ENCODE measurements at places on chromosomes 13 and 19. TPM values are rescaled to one million over a fixed set of nuclear protein-coding genes. Genes with fewer than 3 reads are reported as not detected.

Gene AKAP8L
- 65.5 TPM for total RNA-seq

Gene KLK15
- total RNA-seq, result not detected

- H3K27me3 ChIP-seq, result no peaks in the 10 kb centered on the region
- H3K27ac ChIP-seq, result no peak overlapping the region
- no peak overlapping the region for H3K4me3 ChIP-seq
These were observed 196.7 kb downstream of the TBC1D4 start for GRCh38 chr13:75285310-75285709.

Gene ZNF93
- total RNA-seq, result 8.9 TPM

GRCh38 chr13:77876176-77876575, 42.5 kb downstream of the EDNRB start:
- no peaks in the 10 kb centered on the region for H3K27me3 ChIP-seq
- no peaks in the 10 kb centered on the region for H3K36me3 ChIP-seq
- H3K4me3 ChIP-seq, result no peak overlapping the region
- no peak for DNase-seq

Gene WASF3
- 20.2 TPM for total RNA-seq

DNA sequence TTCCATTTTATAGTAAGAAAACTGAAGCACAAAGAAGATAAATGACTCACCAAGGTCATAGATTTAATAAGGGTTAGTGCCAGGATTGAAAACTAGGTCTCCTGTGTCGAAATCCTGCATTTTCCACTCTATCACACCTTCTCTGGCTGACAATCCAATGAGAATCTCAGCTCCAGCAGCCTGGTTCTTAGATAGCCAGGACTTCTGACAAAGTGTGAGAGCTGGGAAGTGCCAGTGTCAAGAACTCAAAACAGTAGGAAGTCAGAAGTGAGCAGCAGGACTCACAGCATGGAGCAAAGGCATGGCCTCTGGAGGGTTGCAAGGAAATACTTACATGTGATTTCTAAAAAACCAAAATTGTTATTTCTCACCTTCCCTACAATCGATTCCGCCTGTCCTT, 24.3 kb downstream of the KCTD12 start:
- no peak overlapping the region for H3K27ac ChIP-seq
- H3K4me3 ChIP-seq, result no peak overlapping the region
- no peaks in the 10 kb centered on the region for H3K27me3 ChIP-seq
- DNase-seq, result no peak
- H3K36me3 ChIP-seq, result no peaks in the 10 kb centered on the region

DNA sequence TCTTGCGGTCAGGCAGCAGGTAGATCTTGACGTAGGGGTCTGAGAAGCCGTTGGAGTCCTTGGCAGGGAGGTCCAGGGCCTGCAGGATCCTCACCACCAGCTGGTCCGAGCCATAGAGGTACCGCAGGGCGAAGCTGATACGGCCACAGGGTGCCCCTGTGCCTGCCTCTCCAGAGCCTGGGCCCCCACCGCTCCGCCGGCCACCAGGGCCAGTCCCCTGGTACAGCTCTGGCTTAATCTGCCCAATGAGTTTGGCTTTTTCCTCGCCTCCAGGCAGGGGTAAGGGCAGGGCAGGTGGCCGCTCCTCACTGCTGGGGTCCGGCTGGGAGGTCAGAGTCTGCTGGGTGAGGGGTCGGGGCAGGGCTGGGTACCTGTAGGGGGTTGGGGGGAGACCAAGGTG, 9.9 kb downstream of the SYT3 start:
- no peak overlapping the region for H3K4me3 ChIP-seq
- no peaks in the 10 kb centered on the region for H3K36me3 ChIP-seq
- no peaks in the 10 kb centered on the region for H3K27me3 ChIP-seq
- H3K27ac ChIP-seq, result no peak overlapping the region

- peaks cover 10% of the 10 kb centered on the region for H3K27me3 ChIP-seq
- no peaks in the 10 kb centered on the region for H3K4me1 ChIP-seq
- H3K36me3 ChIP-seq, result no peaks in the 10 kb centered on the region
These were observed 7.3 kb upstream of the SIGLEC5 start for GRCh38 chr19:51637362-51637978.

GRCh38 chr19:48318286-48318987, 6.9 kb upstream of the EMP3 start:
- H3K4me3 ChIP-seq, result no peak overlapping the region
- H3K4me1 ChIP-seq, result peaks cover 14% of the 10 kb centered on the region
- H3K27me3 ChIP-seq, result no peaks in the 10 kb centered on the region
- H3K36me3 ChIP-seq, result no peaks in the 10 kb centered on the region
- no peak overlapping the region for H3K27ac ChIP-seq
- DNase-seq, result no peak

- no peaks in the 10 kb centered on the region for H3K36me3 ChIP-seq
- no peak overlapping the region for H3K4me3 ChIP-seq
- H3K27me3 ChIP-seq, result no peaks in the 10 kb centered on the region
- no peak overlapping the region for H3K27ac ChIP-seq
These were observed 471.4 kb downstream of the MYO16 start for GRCh38 chr13:109100705-109101304.

Gene TSC22D1
- total RNA-seq, result 31.8 TPM

Gene ZNF579
- total RNA-seq, result 39.5 TPM

Gene F2RL3
- not detected for total RNA-seq

GRCh38 chr13:41356786-41357185, 45.7 kb downstream of the NAA16 start:
- DNase-seq, result no peak
- H3K4me1 ChIP-seq, result 0 out of 2 replicates have a peak, but pooled peaks cover 3% of the 10 kb centered on the region
- peaks cover 16% of the 10 kb centered on the region for H3K36me3 ChIP-seq

Gene MCF2L
- total RNA-seq, result 0.57 TPM

Gene LRRC63
- total RNA-seq, result 0.15 TPM

GRCh38 chr19:19501798-19502197, 13.6 kb downstream of the TSSK6 start:
- H3K27me3 ChIP-seq, result no peaks in the 10 kb centered on the region
- no peak overlapping the region for H3K27ac ChIP-seq
- no peak for DNase-seq
- H3K36me3 ChIP-seq, result no peaks in the 10 kb centered on the region
- no peaks in the 10 kb centered on the region for H3K4me1 ChIP-seq

Gene CEBPA
- 1.6 TPM for total RNA-seq

GRCh38 chr19:11902228-11902627, 14.6 kb downstream of the ZNF69 start:
- H3K36me3 ChIP-seq, result no peaks in the 10 kb centered on the region
- H3K4me3 ChIP-seq, result no peak overlapping the region
- H3K27me3 ChIP-seq, result no peaks in the 10 kb centered on the region
- H3K4me1 ChIP-seq, result no peaks in the 10 kb centered on the region
- no peak overlapping the region for H3K27ac ChIP-seq
- DNase-seq, result no peak

DNA sequence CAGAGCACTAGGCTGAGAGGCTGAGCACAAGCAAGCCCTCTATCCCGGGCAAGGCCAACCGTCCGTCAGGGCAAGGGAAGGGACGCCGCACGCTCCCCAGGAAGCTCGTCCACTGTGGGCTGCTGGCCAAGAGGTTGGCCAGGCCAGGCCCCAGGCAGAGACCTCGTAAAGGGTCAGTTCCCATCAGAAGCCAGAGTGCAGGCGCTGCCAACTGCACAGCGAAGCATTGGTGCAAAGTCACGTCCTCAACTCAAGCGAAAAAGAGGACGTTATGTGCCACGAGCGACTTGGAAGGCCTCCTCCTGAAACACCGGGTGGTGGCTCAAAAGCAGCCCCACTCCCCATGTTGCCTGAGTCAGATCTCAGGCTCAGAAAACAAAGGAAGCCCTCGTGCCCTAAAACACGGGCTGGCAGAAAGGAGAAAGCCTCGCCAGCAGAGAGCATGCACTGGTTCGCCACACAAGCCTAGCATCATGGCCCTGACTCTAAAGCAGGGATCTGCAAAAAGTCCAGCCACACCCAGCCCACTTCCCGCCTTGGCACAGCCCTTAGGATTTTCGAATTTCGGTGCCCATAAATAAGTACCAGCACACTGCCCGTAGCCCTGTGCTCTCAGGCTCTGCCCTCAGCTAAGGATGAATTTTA, 4.7 kb downstream of the AKAP8 start:
- no peak overlapping the region for H3K4me3 ChIP-seq
- H3K36me3 ChIP-seq, result no peaks in the 10 kb centered on the region
- no peaks in the 10 kb centered on the region for H3K27me3 ChIP-seq
- H3K4me1 ChIP-seq, result peaks cover 7% of the 10 kb centered on the region

Gene RFPL4A
- total RNA-seq, result not detected

GRCh38 chr19:12668932-12669269, 2.3 kb downstream of the WDR83 start:
- H3K4me1 ChIP-seq, result peaks cover 3% of the 10 kb centered on the region
- no peak for DNase-seq
- H3K4me3 ChIP-seq, result peak overlapping the region; percentile 93
- H3K27me3 ChIP-seq, result no peaks in the 10 kb centered on the region

GRCh38 chr13:74289861-74290773, 155.9 kb upstream of the KLF12 start:
- no peaks in the 10 kb centered on the region for H3K27me3 ChIP-seq
- H3K36me3 ChIP-seq, result no peaks in the 10 kb centered on the region
- no peak overlapping the region for H3K27ac ChIP-seq
- no peak overlapping the region for H3K4me3 ChIP-seq
- H3K4me1 ChIP-seq, result no peaks in the 10 kb centered on the region

Gene ERVV-1
- total RNA-seq, result not detected

Gene FAM216B
- 0.05 TPM for total RNA-seq

GRCh38 chr19:21586311-21587116, 81.1 kb downstream of the ZNF429 start:
- peak overlapping the region; percentile 45 for H3K4me3 ChIP-seq
- H3K27ac ChIP-seq, result no peak overlapping the region
- H3K4me1 ChIP-seq, result no peaks in the 10 kb centered on the region
- no peaks in the 10 kb centered on the region for H3K27me3 ChIP-seq

DNA sequence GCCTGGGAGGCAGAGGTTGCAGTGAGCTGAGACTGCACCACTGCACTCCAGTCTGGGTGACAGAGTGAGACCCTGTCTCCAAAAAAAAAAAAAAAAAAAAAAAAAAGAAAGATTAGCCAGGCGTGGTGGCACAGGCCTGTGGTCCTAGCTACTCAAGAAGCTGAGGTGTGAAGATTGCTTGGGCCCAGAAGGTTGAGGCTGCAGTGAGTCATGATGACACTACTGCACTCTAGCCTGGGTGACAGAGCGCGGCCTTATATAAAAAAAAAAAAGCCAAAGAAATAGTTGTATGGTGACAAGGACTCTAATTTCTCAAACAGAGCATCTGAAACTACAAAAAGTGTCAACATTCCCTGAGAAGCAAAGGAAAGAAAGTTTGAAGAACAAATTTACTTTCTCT, 3.4 kb downstream of the PBX4 start:
- H3K4me3 ChIP-seq, result no peak overlapping the region
- H3K27ac ChIP-seq, result no peak overlapping the region
- DNase-seq, result peak; percentile 17
- H3K36me3 ChIP-seq, result no peaks in the 10 kb centered on the region
- H3K4me1 ChIP-seq, result peaks cover 14% of the 10 kb centered on the region

DNA sequence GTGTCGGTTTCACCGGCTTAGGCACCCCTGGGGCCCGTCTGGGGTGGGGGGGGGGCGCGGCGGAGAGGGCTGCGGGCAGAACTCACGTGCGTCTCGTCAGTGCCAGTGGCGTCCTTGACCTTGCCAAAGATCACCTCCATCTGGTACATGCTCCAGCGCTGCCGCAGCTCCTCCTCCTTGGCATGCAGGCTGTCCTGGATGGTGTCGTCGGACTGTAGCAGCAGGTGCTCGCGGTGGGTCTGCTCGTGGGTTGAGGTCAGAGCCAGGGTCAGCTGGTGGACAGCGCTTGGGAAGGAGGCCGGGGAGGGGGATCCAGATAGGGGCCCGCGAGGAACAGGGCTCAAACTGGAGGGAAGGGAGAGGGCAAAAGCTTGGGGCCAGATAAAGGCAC, 4.7 kb upstream of the RGL3 start:
- H3K4me3 ChIP-seq, result no peak overlapping the region
- H3K27ac ChIP-seq, result no peak overlapping the region
- no peaks in the 10 kb centered on the region for H3K27me3 ChIP-seq
- H3K36me3 ChIP-seq, result peaks cover 2% of the 10 kb centered on the region
- no peaks in the 10 kb centered on the region for H3K4me1 ChIP-seq

DNA sequence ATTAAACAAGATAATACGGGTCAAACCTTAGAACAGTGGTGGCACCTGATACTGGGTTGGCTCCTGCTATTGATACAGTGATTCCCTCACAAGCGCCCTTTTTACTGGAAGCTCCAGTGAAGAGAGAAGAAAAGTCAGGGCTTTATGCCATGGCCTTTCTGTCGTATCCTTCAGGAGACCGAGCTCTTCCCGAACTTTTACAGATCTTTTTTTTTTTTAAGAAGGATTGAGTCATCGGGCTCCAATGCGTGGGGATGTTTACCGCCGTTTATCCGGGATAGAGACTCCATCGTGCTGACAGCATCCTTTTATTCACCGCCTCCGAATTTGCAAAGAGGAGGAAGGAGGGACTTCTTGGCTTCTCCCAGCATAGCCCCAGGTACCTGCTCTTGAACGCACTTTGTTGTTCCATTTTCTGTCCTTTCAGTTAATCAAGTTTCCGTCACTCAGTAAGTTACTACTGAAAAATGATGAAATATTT, 574 bp downstream of the ZNF227 start:
- no peaks in the 10 kb centered on the region for H3K27me3 ChIP-seq
- peaks cover 4% of the 10 kb centered on the region for H3K36me3 ChIP-seq
- DNase-seq, result no peak
- H3K4me1 ChIP-seq, result 0 out of 2 replicates have a peak, but pooled peaks cover 3% of the 10 kb centered on the region

Gene PCDH17
- total RNA-seq, result 0.26 TPM

DNA sequence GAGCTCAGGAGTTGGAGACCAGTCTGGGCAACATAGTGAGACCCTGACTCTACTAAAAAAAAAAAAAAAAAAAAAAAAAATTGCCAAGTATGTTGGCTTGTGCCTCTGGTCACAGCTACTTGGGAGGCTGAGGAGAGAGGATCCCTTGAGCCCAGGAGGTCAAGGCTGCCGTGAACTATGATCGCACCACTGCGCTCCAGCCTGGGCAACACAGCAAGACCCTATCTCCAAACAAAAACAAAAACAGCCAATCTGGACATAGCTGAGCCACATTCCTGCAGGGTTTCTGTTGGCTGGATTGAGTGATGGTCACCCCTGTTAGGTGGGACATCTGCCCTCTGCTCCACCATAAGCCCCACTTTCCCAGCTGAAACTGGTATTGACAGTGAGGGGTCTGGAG, 13.6 kb upstream of the ANGPTL8 start:
- no peaks in the 10 kb centered on the region for H3K4me1 ChIP-seq
- no peaks in the 10 kb centered on the region for H3K36me3 ChIP-seq
- no peak overlapping the region for H3K27ac ChIP-seq
- no peaks in the 10 kb centered on the region for H3K27me3 ChIP-seq
- no peak overlapping the region for H3K4me3 ChIP-seq
- no peak for DNase-seq

Data from Panc1 (cell line).